ENCODE measurements at places on chromosomes 4 and X.

- DNase-seq: peak; percentile 89
Observed at GRCh38 chr4:106495476-106495875, 126.9 kb upstream of the GIMD1 start.

- DNase-seq: no peak
Observed at GRCh38 chr4:45477311-45477733, 646.5 kb downstream of the GABRG1 start.

DNA sequence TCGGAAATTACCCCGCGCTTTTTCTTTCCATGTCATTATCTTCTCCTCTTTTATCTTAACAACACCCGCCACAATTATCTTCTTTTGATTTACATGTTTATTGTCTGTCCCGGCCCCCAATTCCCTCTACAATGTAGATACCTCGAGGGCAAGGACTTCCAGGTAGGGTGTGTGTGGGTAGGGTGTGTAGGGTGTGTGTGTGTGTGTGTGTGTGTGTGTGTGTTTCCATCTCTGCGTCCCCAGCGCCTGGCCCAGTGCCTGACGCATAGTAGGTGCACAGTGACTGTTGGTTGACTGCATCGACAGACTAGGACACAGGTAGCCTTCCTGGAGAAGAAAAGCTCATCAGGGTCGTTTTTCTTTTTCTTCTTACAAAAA, 103.1 kb downstream of the UCHL1 start:
- no peak for DNase-seq

GRCh38 chrX:129557844-129558480, 17.9 kb downstream of the OCRL start:
- DNase-seq: peak; percentile 8

- no peak for DNase-seq
Observed at GRCh38 chrX:65578346-65578745, 43.8 kb upstream of the LAS1L start.

- DNase-seq: no peak
Observed at GRCh38 chr4:136319789-136320464, 1212.4 kb downstream of the PCDH18 start.

All from fibroblast of skin of scalp (primary cell).